ENCODE measurements at places on chromosomes 5 and 9.

- no peak for DNase-seq
Measured at GRCh38 chr5:138721979-138722378, 31.2 kb upstream of the CTNNA1 start.

DNA sequence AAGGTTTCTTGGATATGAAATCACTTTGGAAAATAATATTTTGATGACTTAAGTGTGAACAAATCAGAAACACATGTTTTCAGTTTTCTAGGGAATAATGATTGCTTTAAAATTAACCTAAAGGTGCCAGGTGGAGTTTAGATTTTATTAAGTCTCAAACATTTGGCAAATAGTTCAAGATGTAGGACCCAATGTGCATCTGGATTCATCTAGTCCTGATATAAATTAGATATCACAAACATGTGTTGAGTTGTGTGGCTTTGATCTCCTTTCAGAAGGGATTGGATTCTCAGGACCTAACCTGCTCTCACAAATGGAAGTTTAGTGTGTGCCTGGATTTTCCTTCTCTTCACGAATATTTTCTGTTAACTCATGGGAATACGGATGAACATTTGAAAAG, 291.4 kb upstream of the ISL1 start:
- no peak for DNase-seq

DNA sequence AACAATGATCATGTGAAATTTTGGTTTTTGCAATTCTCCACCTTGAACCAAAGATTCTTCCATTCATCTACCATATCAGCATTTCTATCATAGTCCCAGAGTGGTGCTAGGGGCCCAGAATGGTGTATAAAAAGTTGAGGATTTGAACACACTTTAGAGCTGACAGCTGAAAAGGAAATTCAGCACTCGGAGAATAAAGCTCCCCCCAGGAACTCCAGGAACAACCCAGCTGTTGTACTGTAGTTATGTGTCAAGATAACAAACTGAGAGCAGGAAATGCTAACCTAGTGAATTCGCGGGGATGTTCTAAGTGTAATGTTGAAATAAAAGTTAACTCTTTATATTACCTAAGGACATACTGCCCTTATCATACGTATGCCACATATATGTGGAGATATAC, 216.7 kb downstream of the NFIB start:
- DNase-seq = no peak

GRCh38 chr9:125418404-125418803, 156.8 kb downstream of the GAPVD1 start:
- DNase-seq = no peak

GRCh38 chr9:127825319-127826051, 22.8 kb downstream of the FPGS start:
- DNase-seq = no peak

GRCh38 chr5:56406838-56407237, 173.7 kb upstream of the ANKRD55 start:
- DNase-seq = no peak

DNA sequence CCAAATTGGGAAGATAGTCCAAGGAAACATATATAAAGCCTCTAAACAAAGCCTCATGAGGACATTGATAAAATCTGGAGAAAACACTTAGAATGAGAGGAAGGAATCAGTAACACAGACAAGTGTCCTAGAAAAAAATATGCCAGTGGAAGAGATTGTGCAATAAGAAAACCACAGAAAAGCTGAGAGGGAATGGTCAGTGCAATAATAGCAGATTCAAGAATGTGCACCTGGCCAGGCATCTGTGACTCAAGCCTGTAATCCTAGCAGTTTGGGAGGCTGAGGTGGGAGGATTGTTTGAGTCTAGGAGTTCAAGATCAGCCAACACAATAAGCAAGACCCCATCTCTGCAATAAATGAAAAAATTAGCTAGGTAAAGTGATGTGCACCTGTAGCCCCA, 691.2 kb upstream of the CDH6 start:
- no peak for DNase-seq

DNA sequence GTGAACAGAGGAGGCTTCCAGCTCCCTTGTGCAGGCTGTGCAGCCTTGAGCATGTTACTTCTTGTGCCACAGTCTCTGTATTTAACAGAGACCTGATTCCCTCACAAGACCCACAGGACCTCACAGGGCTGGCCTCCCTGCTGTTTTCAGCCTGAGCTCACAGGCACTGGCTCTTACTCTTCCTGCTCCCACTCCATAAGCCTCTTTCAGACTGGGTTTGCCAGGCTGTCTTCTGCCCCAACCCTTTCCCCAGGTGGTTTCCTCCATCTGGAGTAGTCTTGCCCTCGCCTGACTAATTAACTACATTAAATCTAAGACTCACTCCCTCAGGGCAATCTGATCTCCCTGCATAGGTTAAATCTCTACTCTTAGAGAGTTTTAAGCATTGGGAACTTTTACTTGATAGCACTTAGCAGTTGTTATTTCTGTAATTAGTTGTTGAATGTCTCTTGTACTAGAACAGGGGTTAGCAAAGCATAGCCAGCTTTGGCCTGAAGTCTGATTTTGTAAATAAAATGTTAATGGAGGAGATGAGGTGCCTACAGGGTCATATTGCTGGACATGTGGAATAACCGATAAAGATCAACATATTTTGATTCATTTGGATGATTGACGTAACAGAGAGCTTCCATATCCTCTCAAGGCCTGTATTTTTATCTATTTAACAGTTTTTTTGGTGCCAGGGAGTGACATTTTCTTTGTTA, 28.6 kb upstream of the SPATA31E1 start:
- no peak for DNase-seq

DNA sequence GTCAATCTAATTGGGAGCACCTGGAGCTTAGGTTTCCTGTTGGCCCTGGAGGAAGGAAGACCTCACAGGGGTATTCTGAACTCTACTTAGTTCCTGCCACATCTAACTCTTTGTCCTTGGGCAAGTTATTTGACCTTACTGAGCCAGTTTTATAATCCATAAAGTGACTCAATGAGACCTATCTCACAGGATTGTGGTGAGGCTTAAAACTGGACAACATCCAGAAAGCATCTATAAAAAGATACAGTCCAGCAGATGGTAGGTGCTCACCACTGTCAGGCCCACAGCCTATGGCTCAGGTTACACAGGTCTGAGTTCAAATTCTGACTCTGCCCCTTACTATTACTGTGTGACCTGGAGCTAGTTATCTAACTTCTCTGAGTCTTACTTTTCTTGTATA, 23.3 kb downstream of the KCNV2 start:
- DNase-seq = no peak

DNA sequence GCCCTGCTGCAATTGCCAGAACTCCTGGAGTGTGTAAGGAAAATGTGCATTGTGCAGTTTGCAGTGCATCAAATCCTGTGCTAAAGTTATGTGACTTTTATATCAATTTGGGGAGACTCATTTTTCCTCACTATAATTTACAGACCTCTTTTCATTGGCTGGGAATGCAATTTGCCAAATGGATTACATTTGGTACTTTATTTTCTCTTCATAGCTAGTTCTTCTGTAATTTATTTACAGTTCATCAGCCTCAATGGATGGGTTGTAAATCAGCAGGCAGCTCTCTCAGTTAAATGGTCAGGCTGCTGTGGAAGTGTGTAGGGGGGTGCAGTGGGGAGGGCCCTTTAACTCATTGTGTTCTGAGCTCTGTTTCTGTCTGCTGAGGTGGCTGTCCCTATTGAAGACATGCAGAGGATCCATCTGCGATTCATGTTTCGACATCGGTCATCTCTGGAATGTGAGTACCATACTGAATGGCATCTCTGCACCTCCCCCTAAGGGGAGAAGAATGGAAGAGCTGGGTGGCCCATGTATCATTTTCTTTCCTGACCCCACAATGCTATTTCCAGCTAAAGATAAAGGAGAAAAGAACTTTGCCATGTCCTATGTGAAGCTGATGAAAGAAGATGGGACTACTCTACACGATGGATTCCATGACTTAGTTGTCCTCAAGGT, 74.6 kb downstream of the DOCK2 start:
- no peak for DNase-seq

- no peak for DNase-seq
Measured at GRCh38 chr5:80216753-80217596, 38.9 kb downstream of the SERINC5 start.

- DNase-seq = no peak
Measured at GRCh38 chr5:16871746-16872339, 64.2 kb downstream of the MYO10 start.

DNA sequence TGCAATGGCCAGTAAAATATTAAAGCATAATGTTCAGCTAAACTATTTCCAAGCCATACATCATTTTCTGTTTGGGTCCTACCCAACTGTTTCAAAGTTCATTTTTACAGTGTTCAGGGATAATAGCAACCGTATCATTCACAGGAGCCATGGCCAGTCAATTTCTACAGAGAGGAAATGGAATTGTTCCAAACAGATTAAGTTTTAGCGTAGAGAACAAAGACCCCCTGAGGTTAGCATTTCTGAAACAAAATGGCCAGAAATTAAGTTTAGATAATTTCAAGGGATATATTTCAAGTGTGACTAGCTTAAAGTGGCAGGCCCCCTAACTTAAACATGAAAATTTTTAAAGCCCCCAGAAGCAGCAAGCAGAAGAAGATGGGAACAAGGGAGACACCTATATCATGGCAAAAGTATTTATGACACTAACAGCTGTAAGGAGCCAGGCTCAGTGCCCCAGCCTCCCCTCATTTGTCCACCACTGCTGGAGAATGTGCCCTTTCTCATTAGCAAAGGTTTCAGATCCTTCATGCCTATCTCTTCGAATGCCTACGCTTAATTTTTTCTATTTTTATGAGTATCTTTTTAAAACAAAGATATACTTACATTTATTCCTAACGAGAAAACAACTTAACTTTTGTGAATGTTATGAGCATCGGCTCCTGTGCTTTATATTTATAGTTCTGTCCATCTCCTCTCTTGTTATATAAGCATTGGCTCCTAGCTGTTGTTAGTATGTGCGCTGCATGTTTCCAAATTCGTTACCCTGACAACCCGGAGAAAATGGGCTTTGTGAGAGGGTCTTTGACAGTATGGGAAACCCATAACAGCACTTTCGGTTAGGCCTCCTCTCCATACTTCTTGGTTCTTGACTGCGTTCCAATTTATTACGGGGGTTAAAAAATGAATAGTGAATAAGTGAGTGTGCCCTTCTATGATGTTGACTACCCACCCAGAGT, 116.3 kb downstream of the MED27 start:
- no peak for DNase-seq

- DNase-seq = no peak
Measured at GRCh38 chr9:138020120-138020794, 142.7 kb downstream of the CACNA1B start.

GRCh38 chr9:12194731-12195130, 498.5 kb upstream of the TYRP1 start:
- DNase-seq = no peak

DNA sequence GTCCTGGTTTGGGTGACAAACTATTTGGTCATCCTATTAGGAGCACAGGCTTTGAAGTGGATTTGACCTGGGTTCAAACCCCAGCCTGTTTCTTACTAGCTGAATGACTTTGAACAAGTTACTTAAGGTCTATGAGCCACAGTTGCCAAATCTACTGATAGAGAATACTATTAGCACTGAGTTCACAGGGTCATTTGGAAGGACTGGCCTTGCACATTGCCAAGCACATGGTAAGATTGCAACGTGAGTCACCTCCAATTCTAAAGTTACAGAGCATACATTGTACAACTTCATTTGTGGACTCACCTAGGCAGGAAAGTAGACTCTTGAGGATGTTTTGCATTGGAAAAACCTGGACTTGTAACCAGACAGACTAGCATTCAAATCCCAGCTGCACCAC, 38.9 kb downstream of the MFAP3 start:
- DNase-seq = no peak

GRCh38 chr5:159638954-159639559, 277.2 kb upstream of the ADRA1B start:
- no peak for DNase-seq

GRCh38 chr9:73773896-73774295, 622.2 kb downstream of the ANXA1 start:
- DNase-seq = no peak

DNA sequence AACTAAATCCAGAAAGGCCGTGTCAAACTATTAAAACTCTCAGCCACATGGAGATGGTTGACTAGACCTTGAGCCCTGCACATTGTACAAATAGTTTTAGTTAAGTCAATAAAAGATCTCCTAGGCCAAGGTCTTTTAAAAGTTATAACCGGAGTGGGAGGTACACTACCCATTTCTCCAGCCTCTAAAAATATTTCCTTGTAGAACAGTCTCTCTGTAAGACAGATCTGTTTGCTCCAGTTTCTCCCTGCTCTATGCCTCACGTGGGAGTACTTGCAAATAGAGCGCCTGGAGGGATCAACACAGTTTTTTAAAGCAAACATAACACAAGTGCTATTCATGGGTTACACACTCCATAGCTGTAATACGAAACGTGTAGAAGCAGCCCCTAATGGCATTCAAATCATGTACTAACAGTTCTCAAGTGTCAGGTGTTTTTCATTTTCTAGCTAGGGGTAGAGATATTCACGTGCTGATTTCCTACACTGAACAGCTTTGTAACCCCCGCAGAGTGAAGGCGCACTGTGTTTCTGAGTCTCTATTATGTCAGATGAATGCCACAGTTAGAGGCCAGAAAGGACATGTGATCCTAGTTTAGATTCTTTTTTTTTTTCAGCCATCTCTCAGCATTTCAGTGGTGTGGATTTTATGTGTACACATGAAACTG, 703.4 kb upstream of the GRAMD2B start:
- no peak for DNase-seq

GRCh38 chr5:128693764-128694163, 155.7 kb upstream of the FBN2 start:
- DNase-seq = no peak

DNA sequence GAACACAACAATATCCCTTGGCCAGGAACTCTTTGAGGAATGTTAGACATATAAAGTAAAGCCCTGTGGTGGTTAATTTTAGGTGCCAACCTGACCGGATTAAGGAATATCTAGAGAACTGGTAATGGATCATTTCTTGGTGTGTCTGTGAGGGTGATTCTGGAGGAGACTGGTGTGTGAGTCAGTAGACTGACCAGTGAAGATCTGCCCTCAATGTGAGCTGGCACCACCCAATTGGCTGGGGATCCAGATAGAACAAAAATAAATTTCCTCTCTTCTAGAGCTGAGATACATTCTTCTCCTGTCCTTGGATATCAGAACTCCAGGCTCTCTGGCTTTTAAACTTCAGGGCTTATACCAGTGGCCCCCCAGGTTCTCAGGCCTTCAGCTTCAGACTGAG, 56.2 kb upstream of the TNPO1 start:
- DNase-seq = no peak
